ENCODE measurements at places on chromosomes 13 and 19.

- no peak for DNase-seq
These were observed 10.4 kb downstream of the DEDD2 start for GRCh38 chr19:42206871-42207755.

- DNase-seq, result no peak
These were observed 78.8 kb downstream of the RAP2A start for GRCh38 chr13:97512732-97513131.

GRCh38 chr19:15432018-15432494 is 13.3 kb upstream of the AKAP8L start:
- no peak for DNase-seq

DNA sequence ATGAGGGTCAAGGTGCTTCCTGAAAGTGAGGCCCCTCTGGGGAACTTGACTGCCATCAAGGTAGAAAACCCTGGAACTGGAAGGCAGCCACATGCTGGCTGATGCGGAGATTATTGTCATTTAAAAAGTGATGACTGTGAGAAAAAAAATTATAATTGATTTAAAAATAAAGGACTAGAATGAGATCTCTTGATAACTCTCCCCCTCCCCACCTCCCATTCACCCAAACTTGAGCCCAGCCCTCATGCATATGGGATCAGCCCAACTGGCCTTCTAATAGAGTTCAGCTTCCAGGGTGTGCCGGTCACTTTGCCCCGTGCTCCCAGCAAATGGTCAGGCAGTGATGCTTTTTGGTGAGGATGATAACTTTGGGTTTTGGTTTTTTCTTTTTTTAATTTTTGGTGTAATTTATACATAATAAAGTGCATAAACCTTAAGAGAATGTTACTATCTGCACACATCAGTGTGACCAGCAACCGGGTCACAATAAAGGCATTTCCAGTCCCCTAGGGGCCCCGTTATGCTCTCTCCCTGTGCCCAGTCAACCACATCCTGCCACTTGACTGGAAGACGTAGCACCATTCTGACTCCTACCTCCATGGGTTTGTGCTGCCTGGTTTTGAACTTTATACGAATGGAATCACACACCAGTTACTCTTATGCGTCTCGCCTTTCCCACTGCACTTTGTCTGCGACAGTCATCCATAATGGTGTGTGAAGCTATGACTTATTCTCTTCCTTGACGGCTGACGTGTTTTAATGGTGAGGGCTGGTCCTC is 187.9 kb downstream of the USP12 start:
- DNase-seq, result no peak

DNA sequence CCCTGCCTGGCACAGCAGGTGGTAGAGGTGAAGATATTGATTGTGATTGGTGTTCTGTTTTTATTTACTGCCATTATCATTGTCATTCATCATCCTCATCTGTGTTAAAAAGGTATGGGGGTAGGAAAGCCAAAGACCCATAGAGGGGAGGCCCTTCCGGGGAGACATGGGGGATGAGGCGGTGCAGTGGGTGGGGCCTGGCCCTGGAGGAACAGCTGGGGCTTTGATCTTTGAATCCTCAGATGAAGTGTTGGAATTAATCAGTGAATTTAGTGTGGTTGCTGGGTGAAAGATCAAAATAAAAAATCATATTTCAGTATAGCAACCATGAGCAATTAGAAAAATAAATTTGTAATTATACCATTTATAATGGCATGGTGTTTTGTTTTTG is 7.4 kb downstream of the PTH2 start:
- no peak for DNase-seq
